ENCODE measurements at places on chromosomes 16 and 17. TPM values are rescaled to one million over a fixed set of nuclear protein-coding genes. Genes with fewer than 3 reads are reported as not detected.

Gene GLIS2
- polyA plus RNA-seq: 6.5 TPM

Gene SLC6A2
- 12.7 TPM for polyA plus RNA-seq

Gene ENGASE
- polyA plus RNA-seq: 30.4 TPM

Gene HOXB2
- polyA plus RNA-seq: 1.9 TPM

Gene KRT20
- polyA plus RNA-seq: not detected

Gene FSCN2
- 2.1 TPM for polyA plus RNA-seq

DNA sequence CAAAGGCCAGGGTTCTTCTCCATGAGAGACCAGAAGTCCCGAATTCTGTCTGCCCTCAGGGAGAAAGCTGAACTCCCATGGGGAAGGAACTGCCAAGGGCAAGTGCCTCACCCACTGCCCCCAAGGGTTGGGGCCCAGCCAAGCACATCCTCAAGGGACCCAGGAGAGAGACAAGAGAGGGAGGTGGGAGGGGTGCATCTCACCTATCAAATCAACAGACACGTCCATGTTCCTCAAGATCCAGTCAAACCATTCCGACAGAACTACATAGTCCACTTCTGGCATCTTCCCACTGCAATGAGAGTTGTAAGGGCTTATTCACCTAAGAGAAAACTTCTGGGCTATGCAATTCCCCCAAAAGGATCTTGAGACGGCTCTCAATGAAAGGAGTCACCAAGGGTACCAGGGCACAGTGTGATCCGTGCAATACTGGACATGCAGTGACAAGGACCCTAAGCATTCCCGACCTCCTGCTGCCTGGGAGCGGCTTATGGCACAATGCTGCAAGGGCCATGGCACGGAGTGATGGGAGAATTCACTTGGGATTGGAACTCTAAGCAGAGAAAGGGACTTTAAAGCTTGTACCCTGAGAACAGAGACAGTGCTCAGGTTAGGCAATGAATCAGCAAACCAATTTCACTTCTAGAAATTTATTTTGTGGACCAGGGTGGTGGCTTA, 32.2 kb downstream of the TK2 start:
- DNase-seq: no peak

DNA sequence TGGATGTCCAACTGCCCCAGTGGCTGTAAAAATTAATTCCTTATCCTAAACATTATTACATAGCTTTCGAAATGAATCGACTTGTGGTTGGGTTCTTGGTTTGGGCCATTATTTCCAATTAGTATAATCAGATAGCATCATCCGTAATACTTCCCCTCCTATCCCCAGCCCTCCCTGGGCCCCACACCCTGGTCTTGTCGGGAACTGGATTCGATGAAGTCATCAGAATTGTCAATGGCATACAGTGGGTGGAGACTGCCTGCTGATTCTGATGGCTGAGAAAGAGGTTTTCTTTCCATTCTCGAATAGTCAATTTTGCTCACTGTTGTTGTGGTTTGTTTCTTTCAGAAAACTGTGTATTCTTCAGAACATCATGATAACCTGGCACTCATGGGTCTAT, 395.1 kb downstream of the SEC14L1 start:
- no peak for DNase-seq

DNA sequence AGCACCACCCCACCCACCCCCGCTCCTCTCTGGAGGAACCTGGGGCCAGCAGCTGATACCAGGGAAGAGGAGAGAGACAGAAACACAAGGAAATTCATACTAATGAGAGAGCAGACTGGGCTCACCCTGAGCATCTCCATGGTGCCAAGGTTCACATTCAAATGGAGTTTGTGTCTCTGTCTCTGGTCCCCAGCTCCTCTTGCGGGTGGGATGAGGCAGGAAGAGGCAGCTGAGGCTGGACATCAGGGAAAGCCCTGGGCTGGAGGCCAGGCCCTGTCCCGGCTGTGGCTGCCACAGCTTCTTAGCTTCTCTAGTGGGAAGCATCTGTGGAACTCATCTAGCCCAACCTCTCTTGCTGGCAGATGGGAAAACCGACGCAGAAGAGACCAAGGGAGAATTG, 121.5 kb downstream of the SDK2 start:
- DNase-seq: no peak

GRCh38 chr16:13448346-13448745, 471.6 kb upstream of the ERCC4 start:
- no peak for DNase-seq

- peak; percentile 74 for DNase-seq
Observed at GRCh38 chr17:43766413-43767052, 7.9 kb upstream of the SOST start.

GRCh38 chr16:86471896-86472295, 38.4 kb upstream of the FOXF1 start:
- DNase-seq: no peak

DNA sequence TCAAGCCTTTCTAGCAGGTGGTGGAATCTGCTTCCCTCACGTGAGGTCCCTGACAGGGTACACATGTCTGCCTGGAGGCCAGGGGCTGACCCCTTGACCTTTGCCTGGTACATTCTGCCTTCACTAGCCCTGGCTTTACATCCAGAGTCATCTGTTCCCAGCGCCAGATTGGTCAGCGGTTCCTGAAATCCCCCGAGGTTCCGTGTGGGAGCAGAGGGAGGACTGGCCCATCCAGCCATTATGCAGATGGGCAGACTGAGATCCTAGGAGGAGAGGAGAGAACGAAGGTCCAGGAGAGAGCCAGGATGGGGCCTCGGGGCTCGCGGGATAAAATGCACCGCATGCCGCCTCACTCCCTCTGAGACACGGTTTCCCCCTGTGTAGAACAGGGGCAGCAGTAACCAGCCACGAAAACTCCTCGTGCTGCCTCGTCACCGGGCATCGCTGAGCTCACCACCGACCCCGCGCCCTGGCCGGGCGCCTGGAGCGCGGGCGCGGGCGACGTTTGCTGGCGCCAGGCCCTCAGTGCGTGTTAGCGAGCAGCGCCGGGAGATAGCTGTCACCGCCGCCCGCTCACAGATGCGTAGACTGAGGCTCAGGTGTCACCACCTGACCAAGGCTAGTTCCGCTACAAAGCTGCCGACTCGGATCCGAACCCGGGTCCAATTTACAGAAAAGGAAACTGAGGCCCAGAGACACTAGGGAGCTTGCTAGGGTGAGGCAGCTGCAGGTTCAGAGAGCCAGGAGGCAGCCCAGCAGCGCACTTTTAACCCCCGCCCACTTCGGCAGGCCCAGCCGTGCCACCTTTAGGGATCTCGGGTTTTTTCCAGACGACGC, 811 bp upstream of the MAP2K3 start:
- peak; percentile 41 for DNase-seq

- no peak for DNase-seq
Observed at GRCh38 chr16:27691721-27692120, 141.8 kb downstream of the KATNIP start.

GRCh38 chr17:78342449-78343186, 17.3 kb downstream of the SOCS3 start:
- DNase-seq: peak; percentile 51

DNA sequence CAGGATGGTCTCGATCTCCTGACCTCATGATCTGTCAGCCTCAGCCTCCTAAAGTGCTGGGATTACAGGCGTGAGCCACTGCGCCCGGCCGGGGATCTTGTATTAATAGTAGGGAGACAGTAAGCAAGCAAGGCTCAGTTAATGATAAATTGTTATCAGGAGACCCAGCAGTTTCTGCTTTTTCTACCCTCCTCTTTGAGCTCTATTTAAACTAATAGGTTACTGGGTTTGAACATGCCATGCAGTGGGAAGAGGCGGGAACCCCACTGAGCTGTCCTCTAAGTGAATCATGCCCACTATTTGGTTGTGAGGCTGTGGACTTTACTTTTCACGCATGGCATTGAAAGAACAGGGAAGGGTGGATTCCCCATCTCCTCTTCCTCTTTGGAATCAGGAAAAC, 223.9 kb downstream of the WWOX start:
- no peak for DNase-seq

DNA sequence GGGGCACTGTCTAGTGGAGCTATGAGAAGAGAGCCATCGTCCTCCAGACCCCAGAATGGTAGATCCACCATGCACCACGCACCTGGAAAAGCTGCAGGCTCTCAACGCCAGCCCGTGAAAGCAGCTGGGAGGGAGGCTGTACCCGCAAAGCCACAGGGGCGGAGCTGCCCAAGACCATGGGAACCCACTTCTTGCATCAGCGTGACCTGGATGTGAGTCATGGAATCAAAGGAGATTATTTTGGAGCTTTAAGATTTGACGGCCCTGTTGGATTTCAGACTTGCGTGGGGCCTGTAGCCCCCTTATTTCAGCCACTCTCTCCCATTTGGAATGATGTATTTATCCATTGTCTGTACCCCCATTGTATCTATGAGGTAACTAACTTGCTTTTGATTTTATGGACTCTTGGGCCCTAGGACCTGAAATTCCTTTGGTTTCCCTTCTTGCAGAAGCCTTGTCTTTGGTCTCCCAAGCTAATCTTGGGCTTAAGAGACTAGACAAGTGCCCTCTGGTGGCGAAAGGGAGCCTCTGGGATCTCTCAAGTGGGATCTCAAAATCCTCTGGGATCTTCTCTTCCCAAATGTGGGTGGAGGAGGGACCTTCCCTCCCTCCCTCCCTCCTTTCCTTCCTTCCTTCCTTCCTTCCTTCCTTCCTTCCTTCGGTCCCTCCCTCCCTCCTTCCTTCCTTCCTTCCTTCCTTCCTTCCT, 58.2 kb upstream of the HAPSTR1 start:
- peak; percentile 57 for DNase-seq

DNA sequence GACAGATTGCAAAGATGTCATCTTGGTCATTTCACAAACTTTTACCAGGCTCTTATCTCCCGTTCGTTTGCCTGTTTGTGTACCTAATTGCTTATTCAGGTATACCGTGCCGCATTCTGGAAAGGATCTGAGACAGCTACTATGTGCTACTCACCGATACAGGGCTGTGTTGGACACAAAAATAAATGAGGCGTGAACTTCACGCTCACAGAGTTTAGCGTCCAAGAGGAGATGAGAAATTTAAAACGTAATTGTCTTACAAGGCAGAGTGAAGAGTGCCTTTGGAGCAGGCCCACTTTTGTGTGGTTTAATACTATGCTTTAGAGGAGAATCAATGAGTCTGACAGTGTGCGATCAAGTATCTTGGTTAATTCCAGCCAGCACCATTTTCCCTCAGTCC, 26.7 kb downstream of the MAF start:
- DNase-seq: no peak

DNA sequence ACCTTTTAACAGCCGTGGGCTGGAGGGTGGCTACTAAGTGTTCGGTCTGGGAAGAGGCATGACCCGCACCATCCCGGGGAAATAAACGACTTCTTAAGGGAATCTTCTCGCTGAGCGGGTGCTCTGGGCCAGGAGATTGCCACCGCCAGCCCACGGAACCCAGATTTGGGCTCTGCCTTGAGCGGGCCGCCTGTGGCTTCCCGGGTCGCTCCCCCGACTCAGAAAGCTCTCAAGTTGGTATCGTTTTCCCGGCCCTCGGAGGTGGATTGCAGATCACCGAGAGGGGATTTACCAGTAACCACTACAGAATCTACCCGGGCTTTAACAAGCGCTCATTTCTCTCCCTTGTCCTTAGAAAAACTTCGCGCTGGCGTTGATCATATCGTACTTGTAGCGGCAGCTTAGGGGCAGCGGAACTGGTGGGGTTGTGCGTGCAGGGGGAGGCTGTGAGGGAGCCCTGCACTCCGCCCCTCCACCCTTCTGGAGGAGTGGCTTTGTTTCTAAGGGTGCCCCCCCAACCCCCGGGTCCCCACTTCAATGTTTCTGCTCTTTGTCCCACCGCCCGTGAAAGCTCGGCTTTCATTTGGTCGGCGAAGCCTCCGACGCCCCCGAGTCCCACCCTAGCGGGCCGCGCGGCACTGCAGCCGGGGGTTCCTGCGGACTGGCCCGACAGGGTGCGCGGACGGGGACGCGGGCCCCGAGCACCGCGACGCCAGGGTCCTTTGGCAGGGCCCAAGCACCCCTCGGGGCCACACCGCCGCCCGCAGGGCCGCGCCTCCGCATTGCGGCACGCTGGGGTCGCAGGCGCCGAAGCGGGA, 3.6 kb upstream of the CBX4 start:
- DNase-seq: peak; percentile 81

DNA sequence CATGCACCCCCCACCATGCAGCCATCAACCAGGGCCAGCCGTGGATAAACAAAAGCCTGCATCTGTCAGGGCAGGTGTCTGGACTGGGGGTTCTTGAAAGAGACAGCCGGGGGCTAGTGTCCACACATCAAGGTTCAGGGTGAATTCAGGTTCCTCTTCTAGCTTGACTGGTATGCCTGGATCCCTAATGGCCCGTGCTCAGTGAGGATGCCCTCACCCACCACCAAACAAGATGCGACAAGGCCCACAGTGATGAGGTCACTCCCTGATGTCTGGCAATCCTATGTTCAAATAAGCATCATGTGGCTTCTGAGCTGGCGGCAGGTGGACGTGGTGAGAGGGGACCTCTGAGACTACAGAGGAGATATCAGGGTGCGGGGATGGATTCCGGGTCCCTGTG, 64.6 kb downstream of the GOSR1 start:
- no peak for DNase-seq

GRCh38 chr16:88347656-88348376, 34.9 kb upstream of the ZNF469 start:
- peak; percentile 20 for DNase-seq
